ENCODE measurements at places on chromosomes 1 and 21.

- no peak for DNase-seq
Measured at GRCh38 chr1:32639489-32640075, 10.8 kb downstream of the ZBTB8OS start.

DNA sequence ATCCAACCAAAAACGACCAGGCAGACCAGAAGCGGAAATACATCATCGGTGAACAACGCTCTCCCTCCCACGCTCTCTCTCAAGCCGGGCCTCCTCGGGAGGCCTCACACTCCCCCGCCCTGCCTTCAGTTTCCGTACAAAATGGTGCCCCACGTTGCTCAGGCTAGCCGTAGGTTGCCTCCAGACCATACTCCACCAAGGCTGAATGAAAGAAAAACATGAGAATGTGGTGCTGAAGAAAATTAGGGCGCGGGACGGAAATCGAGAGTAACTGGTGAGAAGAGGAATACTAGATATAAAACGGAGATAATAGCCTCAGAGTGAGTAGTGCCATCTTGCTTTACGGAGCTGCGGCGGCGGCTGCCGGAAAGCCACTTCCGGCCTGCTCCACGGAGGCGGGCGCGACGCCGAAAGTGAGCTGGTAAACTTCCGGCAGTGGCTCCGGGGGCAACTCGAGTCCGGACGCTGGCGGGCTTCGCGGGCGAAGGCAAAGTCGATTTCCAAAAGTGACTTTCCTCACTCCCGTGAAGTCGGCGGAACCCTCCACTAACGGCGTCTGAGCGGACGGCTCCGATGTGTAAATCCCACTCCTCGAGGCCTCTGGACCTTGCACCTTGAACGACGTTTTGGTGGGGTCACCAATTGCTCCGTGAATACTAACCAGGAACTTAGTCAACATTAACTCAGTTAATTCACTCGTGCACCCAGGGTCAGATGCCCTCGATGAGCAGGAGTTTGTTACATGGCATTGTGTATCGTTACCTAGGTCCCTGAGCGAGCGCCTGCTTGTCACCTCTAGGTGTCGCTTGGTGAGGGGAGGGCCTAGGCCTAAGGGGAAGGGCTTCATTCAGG, at the start of gene SH3BP5L:
Gene SH3BP5L (minus strand): TSS at position 7 of the 852 bp plus-strand sequence. CDS start 980 bp downstream, outside the sequence.
- peak; percentile 81 for DNase-seq

DNA sequence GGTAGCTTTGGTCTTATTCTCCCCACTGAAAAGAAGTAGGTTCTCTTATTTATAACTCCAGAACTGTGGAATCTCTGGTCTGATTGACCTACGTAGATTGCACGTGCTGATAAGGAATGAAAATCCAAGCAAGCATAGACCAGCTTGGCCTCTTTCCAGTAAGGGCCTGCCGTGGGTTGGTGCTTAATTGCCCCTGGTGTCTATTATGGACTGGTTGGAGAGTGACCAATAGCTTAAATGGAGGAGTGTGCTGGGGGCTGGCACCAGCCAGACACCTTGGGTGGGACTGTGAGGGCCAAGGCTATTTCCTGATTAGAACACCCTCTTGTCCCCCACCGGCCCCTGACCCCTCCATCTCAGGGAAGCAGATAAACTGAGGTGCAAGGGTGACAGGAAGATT, 74.0 kb downstream of the TENT5C start:
- DNase-seq: no peak

GRCh38 chr1:201020721-201021629, 2.5 kb downstream of the KIF21B start:
- no peak for DNase-seq

DNA sequence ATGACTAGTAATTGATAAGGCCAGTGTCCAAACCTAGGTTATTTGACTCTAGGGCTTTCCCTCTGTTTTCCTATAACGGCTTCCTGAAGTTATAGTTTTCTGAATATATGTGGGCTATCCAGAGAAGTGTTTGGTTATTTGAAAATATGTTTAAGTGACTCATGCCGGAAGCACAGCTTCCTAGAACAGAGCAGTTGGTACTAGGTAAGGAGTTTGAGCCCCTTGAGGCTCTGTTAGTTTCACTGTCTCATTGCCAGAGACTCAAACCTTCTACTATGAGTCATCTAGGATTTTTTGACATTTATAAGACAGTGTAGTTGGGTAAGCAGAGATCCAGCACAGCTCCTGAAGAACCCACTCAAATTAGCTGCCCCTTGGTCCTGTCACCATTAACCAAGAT, 27.1 kb upstream of the LEPR start:
- DNase-seq: no peak
